AG20443 (cell line): ENCODE measurements at places on chromosomes 7 and 10.
A peak's percentile ranks its signal among the peaks of the same experiment; 100 is the strongest.

DNA sequence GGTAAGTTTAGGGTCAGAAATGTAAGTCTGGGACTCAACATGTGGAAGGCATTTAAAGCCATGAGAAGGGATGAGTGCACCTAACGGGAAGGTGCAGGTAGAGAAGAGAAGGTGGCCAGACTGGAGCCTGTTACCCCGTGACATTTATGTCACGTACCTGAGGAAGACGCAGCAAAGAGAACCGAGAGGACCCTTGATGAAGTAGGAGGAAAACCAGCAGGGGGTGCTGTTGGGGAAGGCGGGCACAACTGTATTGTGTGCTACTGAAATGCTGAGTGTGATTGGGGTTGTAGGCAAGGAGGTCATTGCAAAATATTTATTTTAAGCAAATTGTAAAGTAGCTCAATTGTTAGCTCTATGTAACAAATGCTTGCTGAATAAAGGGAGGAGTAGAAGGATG, 338.2 kb upstream of the PRKCQ start:
- no peak for DNase-seq

GRCh38 chr7:131933751-131934289, 377.4 kb upstream of the PODXL start:
- DNase-seq, result no peak

DNA sequence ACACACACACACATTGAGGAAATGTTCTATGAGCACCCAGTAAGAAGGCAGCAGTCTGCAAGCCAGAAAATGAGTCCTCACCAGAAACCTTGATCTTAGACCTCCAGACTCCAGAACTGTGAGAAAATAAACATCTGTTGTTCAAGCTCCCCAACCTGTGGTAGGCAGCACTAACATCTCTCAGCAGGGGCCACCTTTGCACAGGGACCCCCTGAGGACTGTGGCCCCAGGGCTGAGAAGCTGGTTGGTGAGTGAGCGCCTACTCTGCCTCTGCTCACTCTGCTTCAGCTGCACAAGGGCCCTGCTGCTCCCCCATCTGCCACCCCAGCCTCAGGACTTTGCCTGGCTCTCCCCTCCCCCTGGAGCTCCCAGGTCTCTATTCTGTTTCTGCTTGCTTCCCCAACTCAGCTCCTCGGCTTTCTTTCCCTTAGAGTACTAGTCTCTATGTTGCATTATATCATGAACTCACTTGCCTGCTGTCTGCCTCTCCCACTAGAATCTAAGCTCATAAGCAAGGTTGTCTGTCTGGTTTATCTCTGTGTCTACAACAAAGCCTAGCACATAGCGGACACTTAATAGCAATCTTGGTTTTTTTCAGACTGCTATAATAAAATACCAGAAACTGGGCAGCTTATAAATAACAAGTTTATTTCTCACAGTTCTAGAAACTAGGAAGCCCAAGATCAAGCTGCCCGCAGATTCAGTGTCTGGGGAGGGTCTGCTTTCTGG, 40.4 kb upstream of the PRLHR start:
- DNase-seq, result no peak

- DNase-seq, result no peak
These were observed 31.5 kb downstream of the KCNH2 start for GRCh38 chr7:150946421-150947240.

DNA sequence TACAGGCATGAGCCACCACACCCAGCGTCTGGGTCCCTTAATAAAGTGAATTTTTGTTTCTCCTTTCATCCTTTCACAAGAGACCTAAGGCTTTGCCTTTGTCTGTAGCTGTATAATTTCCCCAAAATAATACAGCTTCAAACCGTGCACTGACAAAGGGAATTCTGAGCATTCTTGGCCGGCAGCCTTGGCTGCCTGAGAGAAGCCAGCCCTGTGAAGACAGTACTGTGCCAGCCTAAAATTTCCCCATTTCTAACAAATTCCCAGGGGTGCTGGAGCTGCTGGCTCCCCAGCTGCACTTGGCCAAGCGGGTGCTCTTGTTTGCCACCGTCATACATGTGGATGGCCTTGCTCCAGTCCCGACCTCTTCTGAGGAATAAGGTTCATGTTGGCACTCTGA, 106.2 kb downstream of the ZMYND11 start:
- DNase-seq, result peak; percentile 39

DNA sequence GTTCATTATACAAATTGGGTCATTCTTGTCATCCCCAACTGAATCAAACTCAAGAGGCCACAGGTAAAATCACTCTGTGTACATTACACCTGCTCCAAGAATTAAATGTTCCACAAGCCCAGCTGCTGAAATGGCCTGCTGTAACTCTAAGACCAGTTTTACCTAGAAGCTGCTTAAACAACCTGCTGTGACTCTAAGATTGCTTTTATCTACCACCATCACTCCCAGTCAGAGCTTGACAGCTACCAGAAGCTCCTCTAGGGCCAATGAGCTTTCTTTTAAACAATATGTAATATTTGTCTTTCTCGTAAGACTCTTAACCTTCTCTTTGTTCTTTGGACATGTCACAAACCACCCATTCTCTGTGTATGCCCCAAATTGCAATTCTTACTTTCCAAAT, 141.8 kb upstream of the LRGUK start:
- DNase-seq, result no peak

DNA sequence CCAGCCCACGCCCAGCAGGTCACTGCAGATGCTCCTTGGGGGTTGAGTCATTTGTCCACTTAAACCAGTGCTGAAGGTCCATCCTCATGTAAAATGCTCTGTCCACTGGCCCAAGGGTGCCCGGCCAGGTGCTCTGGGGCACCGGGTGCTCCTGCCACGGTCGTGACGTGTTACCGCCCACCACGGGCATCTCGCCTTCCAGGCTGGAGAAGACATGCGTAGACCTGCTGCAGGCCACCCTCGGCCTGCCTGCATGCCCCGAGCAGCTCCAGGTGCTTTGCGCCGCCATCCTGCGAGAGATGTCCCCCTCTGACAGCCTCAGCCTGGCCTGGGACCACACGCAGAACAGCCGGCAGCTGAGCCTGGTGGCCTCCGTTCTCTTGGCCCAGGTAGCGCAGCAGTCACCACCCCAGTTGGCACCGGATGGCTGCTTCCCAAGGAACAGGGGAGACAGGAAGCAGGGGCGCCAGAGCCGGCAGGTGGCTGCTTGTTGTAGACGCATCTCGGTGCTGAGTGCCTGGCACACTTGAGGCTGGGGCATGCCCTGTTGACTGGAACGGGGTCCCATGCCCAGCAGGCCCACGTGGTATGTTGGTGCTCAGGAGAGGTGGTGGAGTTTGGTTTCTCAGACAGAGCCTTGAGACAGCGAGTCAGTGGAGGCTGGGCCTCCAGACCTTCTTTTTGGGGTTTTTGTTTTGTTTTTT, 6.1 kb downstream of the AP5Z1 start:
- no peak for DNase-seq

GRCh38 chr7:140275069-140275965, 98.5 kb upstream of the KDM7A start:
- peak; percentile 30 for DNase-seq

DNA sequence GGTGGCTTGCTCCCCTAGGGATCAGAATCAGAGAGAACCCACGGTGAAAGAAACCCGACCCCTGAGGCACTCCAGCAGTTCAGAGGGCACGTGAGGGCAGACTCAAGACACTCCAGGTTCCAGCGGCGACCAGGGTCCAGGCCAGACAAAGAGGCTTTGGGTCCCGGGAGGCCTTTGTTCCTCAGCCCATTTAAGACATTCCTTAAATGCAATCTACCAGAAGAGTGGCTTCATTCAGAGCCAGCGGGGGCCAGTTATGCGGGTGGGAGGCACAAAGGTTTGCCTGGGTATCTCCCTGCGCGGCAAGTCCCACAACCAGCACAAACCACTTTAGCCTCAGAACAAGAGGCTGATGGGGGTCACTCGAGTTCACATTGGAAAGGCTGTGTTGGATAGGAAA, 53.6 kb downstream of the AFAP1L2 start:
- DNase-seq, result no peak

DNA sequence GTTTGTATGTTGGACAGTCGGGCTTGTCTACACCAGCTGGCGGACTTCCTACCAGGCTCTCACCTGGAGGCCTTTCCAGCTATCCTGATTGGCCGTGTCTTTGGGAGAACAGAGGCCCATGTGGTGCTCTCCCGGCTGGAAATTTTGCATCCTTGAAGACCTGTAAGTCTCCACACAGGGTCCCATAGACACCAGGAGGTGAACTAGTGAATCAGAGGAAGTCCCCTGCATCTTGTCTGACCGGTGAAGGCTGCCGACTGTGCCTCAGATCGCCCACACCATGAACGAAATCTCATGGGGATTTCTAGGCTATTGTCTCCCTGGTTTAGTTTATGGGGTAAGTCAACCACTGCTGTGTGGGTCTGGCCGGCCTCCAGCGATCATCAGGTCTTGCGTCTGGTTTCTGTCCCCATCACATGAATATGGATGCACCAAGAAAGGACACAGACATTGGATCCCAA, 108.4 kb upstream of the LYZL2 start:
- no peak for DNase-seq

DNA sequence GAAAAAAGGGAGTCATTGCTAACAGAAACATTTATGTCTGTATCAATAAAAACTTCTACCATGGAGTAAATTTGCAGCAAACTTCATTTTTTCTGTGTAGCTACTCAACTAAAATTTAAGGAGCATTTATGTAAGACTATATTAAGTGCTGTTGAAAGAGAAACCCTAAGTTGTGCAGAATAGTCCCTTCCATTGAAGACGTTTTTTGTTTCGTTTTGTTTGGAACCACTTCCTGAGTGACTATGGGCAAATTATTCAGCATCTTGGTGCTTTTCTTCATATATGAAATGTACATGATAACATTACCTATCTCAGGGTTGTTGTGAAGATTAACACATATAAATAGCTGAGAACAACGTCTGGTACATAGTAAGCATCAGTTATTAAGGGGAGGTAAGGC, 24.3 kb downstream of the SEM1 start:
- DNase-seq, result no peak

DNA sequence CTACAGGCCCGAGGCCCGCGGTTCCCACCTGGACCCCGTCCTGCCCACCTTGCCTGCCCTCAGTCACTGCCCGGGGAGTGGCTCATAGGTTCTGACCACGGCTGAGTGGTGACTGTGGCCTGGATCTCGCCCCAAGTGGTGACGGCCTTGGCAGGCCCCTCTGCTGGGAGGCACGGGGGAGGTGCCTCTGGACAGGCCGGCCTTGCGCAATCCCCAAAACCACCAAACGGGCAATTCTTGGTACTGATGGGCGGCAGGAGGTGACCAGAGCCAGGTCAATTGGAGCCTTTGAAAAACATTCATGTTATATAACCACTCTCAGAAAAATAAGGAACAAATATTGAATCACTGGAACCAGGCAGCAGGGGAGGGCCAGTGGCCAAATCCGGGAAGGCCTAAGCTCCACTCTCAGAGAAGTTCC, 83.4 kb downstream of the PRKAG2 start:
- DNase-seq, result peak; percentile 73

- DNase-seq, result no peak
These were observed 25.7 kb downstream of the ZNF248 start for GRCh38 chr10:37831495-37832333.

DNA sequence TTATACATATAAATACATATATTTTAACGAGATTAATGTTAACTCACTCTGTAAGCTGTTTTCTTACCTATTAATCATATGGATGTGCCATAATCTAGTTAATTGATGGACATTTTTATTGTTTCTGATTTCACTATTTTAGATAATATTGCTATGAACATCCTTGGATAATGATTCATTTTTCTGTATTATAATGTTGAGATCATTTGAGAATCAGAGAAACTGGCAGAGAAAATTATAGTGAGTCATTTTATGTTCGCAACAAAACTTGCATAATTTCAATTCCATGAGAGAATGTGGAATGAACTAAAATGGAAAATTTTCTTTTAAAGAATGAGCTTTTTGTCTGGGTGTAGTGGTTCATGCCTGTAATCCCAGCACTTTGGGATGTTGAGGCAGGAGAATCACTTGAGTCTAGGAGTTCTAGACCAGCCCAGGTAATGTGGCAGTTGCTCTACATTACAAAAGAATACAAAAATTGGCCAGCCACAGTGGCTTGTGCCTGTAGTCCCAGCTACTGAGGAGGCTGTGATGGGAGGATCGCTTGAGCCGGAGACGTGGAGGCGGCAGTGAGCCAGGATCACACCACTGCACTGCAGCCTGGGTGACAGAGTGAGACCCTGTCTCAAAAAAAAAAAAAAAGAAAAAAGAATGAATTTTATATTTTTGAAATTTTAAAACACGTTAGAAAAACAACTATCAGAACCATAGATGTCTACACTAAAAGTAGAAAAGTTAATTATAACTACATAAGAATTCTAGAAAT, 40.5 kb downstream of the PAPSS2 start:
- peak; percentile 67 for DNase-seq

DNA sequence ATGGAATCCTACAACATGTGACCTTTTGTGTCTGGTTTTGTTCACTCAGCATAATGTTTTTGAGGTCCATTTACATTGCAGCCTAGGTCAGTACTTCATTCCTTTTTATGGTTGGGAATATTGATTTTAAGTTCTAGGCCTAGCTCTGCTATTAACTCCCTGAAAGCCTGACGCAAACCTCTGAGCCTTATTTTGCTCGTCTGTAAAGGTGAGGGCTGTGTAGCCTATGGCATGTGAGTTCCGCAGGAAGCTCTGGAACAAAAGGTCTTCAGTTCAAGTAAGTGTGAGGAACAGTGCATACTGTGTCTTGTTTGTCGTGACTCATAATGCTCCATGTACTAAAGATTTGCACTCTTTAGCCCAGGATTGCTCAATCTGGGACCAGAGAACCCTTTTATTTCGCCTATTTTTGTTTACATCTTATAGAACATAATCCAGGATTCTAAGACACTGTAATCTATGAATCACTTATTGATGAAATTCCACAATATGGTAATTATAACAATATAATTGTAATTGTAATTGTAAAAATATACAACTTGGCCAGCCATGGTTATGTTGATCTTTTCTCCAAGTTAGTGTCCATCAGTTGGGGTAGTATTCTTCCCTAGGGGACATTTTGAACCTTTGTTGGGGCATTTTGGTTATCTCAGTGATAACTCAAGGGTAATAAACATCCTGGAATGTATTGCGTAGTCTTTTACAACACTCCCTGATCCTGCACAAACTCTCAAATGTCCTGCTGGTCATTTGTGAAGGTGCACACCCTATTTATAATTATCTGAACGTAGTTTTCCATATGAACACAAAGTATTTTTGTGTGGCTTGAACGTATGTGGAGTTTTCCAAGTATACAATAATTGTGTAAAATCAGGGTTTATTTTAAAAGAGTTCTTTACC, 184.7 kb downstream of the VTI1A start:
- DNase-seq, result no peak

DNA sequence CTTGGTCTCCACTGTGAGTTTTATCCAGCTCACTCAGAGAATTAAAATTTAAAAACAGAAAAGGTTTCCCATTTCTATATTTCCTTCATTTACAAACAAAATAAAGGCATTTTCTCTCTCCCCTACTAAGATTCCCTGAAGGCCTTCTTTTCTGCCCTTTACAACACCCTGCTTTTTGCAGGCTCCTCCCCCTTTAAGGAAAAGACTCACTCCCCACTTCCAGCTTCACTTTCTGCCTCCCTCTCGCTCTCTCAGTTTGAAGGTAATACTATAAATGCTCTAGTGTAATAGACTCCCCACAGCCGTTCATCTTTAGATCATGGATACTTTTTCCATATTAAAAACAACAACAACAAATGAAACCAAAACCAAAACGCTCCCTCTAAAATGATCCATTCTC, 53.3 kb downstream of the CDHR3 start:
- no peak for DNase-seq
